Thymus (tissue), 14 donors: ENCODE measurements at places on chromosomes 2 and 18.
A peak's percentile ranks its signal among the peaks of the same experiment; 100 is the strongest.

DNA sequence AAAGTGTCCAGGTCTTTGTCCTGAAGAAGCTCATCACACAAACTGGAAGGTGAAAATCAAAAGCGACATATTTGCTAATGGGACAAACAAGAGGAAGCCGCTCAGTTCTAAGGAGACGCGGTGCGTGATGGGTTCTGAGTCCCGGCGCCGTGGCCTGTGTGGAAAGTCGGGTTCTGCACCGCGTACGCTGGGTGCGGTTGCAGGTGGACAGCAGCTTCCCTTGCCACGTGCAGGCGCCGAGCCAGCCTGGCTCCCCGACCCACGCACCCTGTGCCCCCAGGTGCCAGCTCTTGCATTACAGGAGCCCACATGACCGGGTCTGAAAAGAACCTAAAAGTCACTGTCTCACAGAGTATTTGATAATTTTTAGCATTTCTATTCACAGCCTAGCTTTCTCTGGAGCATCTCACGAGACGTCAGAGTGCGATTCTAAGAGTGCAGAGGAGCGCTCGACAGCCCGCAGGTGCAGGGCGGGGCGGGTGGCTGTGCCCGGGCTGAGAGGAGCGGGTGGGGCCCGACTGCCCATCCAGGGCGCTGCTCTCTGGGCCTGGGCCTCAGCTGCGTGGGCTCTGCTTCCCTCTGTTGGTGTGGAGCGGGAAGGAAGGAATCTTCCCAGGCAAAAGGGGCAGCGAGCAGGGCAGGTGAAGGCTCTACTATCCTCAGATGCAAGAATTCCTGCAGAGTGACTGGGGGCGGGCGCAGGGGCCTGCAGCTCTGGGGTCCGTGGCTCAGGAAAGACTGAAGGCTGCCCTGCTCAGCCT lies 39.4 kb downstream of the MYT1L start:
- DNase-seq, result no peak

DNA sequence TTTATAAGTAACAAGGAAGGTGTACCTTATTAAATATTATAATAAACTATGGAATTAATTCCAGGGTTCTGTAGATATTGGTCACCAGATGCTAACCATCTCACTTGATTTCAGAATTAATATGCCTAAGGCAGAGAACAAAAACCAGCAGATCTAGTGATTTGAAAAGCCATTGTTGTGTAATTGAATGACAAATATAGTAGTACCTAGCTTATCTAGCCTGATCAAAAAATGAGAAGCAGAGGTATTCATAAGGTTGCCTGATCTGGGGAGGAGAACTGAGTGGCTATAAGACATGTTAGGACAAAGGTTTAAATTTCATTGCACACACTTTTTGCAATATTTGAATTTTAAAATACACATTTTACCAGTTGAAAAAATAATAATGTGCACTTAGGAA lies 132.0 kb upstream of the UBE2E3 start:
- DNase-seq, result no peak

DNA sequence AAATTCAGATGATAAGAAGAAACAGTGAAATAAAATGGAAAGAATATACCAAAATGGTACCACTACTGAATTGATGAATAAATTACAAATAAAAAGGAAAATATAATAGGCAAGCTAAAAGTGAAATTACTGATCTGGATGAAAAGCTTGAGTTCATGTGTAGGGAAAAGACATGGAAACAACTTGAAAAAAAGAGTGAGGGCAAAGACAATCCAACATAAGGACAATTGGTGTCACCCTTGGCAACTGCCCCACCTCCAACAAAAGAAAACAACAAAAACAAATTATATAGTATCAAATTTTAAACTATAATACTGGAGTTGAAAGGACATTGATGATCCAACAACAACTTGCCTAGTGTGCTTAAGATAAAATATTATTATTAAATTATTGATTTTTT lies 37.6 kb downstream of the PPP1R1C start:
- DNase-seq, result no peak

- no peak for DNase-seq
Observed at GRCh38 chr2:156958374-156958773, 299.1 kb upstream of the GALNT5 start.

- peak; percentile 59 for DNase-seq
Observed at GRCh38 chr2:176856683-176857082, 355.9 kb upstream of the HNRNPA3 start.

DNA sequence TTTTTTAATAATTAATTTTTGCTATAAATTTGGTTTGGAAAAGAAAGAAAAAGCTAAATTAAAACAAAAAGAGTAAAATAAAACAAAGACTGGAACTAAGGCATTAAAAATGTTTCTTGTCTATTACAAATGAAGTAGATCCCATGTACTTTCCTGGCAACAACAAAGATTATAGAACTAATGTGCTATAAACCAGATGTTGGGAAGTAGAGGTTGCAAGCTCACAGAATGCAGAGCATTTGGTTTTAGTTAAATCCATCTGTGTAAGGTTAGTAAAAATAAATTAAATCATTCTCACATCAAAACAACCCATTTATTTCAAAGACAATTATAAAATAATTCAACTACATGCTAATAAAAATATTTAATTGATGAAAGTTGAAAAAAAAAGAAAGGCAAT lies 157.2 kb upstream of the ZC3H15 start:
- DNase-seq, result no peak

- DNase-seq, result no peak
Observed at GRCh38 chr2:215434447-215435279, 1.2 kb downstream of the FN1 start.

DNA sequence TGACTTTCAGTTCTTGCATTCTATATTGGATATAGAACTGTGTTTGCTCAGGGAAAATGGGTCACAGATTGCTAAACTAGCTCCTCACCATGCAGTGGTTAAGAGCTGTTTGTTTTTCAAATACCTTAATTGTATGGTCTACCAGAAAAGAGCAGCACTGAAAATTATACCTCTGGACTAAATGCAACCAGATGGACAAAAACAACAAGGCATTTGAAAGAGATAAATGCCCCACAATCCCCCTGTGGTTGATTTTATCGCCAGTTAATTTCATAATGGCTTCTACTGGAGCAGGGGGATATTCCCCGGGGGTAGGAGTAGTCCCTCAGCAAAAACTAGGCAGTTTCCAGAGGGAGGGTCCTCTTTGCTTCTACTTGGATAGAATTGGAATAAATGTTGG lies 267.9 kb upstream of the TNP1 start:
- DNase-seq, result no peak

DNA sequence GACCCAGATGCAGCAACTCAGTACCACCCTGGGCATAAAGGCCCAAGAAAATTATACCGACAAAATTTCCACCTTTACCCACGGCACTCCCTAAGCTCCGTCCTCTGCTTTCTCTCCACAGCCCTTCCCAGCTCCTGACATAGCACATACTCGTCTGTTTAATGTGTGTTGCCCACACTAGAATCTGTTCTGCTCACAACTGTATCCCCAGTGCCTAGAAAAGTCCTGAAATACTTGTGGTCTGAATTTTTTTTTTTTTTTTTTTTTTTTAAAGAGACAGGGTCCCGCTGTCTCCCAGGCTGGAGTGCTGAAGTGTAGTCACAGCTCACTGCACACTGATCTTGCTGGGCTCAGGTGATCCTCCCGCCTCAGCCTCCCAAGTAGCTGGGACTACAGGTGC lies 62.3 kb downstream of the ADCY3 start:
- DNase-seq, result no peak

GRCh38 chr2:105406221-105406620 lies 7.4 kb upstream of the FHL2 start:
- no peak for DNase-seq

DNA sequence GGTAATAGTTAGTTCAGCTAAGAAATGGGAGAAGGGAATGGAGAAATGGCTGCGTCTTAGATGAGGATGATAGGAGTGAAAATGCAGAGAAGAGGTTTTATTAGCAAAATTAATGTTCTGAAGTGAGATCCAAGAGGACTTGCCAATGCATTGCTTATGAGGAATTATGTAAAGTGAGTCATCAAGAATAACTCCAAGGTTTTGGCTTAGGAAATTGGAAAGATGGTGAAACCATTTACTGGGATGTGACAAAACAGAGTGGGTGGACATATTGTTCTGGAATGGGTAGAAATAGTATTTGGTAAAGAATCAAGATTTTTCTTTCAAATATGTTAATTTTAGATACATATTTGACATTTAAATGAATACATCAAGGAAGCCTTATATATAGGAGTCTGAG lies 306.6 kb upstream of the CYRIA start:
- no peak for DNase-seq

DNA sequence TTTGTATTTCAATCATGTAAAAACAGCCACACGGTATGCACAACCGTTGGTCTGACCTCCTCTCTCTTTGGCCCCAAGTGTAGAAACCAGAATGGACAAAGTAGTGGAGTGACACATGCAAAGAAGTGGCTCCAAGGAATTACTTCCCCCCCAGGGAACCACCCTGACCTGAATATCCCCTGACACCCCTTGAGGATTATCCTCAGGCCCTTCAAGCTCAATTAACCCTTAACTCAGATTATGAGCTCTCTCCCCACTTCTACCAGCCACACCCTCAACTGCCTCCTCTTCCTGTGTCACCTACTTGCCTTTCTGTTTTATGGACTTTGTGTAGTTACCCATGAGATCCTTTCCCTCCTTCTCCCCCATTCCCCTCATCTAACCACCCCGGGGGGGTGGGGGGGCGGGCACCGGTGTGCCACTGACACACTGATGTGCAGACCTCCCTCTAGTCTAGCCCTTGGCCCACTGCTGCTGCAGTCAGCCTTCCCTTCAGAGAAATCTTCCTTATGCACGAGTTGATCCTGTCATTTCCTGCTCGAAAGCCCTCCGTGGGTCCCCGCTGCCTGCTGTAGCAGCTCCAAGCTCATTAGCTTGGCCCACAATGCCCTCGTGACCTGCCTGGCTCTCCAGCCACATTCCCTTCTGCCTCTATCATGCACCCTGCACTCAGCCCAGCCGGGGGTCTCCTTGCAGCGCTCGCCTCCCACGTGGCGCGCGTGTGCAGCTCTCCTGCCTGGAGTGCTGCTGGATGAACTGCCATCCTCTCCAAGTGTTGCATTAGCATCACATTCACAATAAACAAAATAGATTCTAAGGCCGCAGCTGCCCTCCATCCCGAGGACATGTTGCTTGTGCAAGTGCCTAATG lies 40.1 kb upstream of the TMEM177 start:
- DNase-seq, result no peak

- no peak for DNase-seq
Observed at GRCh38 chr2:107931412-107931811, 54.9 kb upstream of the SLC5A7 start.

DNA sequence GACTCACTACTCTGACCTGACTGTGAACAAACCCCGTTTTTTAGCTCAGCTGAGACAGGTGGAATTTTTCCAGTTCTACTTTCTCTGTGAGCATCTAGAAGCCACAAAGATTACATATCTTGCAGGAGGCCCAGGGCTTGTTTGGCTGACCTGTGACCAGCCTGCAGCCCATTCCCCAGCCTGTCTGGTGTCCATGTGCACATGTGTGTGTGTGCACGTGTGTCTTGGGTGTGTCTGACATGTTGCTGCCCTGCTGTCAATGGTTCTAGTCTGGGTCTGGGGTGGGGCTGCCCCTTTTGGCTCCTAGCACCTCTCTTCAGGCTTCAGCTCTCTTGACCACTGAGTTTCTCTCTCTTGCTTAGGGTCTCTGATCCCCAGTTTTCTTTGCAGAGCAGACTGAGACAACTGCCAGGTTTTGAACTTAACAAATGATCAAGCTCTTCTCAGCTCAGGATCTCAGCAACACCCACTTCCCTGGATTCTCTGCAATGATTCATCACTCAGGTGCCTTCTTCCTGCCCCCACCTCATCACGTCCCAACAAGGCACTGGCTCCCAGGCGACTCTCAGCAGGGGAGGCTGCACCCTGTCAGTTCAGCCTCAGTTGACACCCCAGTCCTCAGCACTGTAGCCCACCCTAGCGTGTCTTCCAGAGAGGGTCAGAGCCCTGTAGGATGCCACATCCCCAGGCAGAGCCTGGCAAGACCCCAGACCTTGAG lies 130.3 kb downstream of the CELF4 start:
- DNase-seq, result no peak

GRCh38 chr2:28401411-28401810 lies 8.8 kb downstream of the FOSL2 start:
- no peak for DNase-seq

DNA sequence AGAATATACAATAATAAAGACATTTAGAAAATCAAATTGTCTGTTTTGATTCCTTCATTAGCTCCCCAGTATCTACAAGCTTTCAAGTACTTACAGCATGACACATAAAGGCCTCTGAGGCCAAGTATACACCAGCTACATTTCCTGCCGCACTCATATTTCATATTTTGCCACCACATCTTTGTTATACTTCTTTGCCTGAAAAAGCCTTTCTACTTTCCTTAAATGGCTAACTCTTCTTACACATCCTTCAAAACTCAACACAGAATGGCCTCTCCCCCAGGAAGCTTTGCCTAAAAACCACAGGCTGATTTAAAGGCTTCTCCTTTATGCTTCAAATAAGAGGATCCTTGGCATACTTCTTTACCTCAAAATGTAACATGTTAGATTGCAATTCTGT lies 4.5 kb downstream of the STK17B start:
- DNase-seq, result peak; percentile 79
